Activated CD8-positive, alpha-beta memory T cell treated with anti-CD3 and anti-CD28 coated beads for 1 hour (primary cell): ENCODE measurements at places on chromosomes 7 and 10.

DNA sequence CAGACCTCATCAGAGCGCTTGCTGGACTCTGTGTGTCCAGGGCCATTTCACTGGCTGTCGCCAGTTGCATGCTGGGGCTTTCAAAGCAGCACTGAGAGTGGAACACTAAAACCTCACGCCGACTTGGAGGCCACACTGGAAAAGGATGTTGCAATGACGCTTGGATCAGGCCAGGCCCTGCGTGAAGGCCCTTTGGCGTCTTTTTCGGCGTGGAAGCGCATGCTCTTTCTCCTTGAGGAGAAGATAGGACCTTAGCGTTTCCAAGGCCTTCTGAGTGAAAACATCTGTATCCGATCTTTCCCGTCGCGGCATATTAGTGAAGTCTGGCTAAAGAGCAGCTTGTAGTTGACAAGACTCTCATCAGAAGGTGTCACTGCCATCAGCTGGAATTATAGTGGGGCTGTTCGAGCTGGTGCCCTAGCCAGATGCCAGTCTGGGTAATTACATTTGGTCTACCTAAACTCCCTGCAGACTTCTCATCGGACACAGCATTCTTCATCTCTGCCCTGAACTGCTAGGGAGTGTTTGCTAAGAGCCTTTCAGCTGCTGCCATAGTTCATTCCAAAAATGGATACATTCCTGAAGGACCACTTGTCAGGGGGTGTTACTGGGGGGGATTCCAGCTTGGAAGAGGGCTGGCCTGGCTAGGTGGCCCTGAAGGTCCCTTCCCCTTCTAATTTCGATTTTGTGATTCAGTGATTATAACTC, 167.7 kb upstream of the TCF7L2 start:
- no peak for DNase-seq

GRCh38 chr7:78315119-78315518, 516.5 kb downstream of the PHTF2 start:
- no peak for DNase-seq

GRCh38 chr7:29139796-29140195, 6.5 kb downstream of the CPVL start:
- DNase-seq, result no peak

- no peak for DNase-seq
These were observed 279.5 kb downstream of the WDR37 start for GRCh38 chr10:1335642-1336041.

- no peak for DNase-seq
These were observed 327.5 kb upstream of the PHF14 start for GRCh38 chr7:10646194-10646593.

DNA sequence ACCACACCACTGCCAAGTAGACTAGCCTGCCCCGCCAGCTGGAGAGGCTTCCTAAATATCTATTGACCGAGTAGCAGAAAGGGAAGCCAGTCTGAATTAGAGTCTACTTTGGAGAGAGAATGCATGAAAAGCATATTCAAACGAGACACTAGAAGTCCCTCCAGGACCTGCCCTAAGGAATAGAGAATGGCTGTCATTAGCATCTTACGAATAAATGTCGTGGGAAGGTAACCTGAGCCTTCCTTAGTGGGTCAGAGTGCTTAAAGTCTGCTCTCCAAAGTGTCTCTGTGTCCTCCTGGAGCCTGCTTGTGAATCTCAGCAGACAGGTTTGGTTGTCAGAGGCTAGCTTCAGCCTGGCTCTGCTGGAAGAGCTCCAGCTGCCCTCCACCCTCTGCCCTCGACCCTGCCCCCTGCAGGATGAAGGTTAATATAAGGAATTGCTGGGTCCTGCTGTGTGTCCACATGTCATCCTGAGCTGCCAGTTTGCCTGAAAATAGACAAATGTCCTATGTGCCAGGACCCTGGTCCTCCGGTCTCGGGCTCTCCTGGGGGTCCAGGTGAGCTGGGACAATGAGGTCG, 33.4 kb downstream of the FAM241B start:
- no peak for DNase-seq

- DNase-seq, result no peak
These were observed 218.3 kb downstream of the PTPRN2 start for GRCh38 chr7:158369290-158369689.

GRCh38 chr10:5199398-5199797, 2.8 kb downstream of the AKR1C4 start:
- DNase-seq, result no peak

DNA sequence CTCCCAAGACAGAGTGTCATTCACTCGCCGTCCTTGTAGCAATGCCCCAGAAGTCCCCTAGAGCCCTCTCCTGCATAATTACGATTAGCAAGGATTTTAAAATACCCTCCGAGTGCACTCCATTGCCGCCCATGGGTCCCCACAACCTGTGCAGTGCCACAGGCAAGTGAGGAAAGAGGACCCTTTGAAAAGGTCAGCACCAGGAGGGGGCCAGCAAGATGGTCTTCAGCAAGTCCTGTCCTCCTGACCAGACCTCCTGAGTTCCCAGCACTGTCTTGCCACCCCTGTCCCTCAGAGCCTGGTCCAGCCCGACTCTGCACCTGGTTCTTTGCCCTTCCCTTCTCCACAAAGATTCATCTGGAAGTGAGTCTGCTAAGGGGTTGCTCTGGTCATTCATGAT, 32.1 kb downstream of the CLRN3 start:
- no peak for DNase-seq

- no peak for DNase-seq
These were observed 32.3 kb upstream of the PALS2 start for GRCh38 chr7:24540956-24541355.

DNA sequence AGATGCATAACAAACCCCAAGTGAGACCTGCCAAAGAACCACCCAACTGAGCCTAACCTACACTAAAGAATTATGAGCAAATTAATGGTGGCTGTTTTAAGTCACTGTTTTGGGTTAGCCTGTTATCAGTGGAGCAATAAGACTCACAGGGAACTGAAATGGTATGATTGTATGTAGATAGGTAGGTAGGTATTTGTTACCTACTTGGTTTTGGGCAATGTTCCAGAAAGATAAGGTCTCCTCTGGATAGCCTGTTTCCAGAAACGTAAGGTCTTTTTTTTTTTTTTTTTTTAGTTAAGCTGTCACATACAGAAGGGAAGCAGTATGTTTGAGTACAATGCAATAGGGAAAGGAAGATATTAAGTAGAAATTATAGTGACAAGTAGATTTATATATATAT, 47.6 kb downstream of the PSMC2 start:
- DNase-seq, result no peak

- no peak for DNase-seq
These were observed 18.1 kb upstream of the ZC3HAV1 start for GRCh38 chr7:139127648-139128047.

- no peak for DNase-seq
These were observed 97.0 kb downstream of the ALOX5 start for GRCh38 chr10:45471059-45471458.

DNA sequence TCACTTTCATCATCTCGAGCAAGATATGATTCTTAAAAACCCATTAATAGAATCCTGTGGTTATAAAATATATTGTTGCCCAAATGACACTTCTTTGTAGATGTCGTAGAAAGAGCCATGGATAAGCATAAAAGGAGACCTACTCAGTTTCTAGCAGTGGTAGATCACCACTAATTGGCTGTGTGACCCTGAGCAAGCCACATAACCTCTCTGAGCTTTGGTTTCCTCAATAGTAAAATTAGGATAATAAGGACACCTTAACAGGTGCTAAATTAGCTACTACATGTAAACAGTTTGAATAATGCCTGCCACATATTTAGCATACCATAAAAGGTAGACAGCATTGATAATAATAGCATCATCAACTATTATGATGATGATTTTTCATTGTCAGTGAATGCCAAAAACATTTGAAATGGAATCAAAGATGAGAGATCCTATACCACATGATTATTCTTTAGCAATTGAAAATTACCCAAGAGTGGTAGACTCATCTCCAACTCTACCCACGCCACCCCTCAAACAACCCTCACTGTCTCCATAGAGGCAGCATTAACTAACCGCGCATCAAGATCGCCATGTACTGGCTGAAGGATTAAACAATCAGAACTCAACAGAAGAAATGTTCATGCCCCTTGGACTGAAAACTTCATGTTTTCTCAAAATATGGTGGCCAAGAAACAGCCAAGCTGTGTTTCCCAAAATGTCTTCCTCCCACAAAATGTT, 45.8 kb downstream of the CHST15 start:
- no peak for DNase-seq

GRCh38 chr7:99499371-99499720, 735 bp downstream of the ZNF394 start:
- DNase-seq, result no peak

GRCh38 chr7:44084701-44085100, 2.4 kb upstream of the POLM start:
- no peak for DNase-seq

DNA sequence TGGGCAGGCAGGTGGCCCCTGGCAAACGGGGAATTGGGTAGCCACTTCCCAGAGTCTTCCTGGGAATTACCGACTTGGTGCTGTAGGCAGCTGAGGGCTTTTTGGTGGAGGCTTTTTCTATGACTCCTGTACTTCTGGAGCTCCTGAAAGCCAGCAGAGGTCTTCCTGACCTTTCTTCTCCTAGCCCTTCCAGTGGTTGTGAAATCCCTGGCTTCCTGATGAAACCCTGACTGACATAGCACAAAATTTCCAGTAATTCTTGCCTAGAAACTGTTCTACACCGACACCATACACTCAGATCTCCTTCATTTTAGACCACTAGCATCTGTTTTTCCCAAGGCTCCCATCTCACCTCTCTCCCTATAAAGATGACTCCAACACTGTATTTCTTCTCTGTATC, 120.2 kb downstream of the STRA8 start:
- DNase-seq, result no peak

DNA sequence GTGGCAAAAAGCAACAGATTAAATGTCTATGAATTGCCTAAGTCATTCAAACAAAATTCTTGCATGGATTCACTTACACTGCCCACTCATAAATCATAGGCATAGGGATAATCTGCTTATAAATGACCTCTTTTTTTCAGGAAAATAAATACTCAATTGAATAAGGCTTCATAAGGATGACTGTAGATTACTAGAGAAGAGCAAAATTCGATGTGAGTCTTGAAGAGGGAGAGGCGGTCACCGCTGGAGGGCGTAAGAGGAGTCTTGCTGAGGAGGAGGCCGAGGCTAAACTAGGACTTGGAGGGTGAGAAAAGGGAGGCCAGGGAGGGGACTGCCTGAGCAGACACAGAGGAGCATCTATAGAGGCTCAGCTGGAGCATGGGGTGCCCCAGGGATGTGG, 135.4 kb upstream of the RSU1 start:
- no peak for DNase-seq

GRCh38 chr10:123936426-123936825, 44.8 kb upstream of the CPXM2 start:
- DNase-seq, result no peak

DNA sequence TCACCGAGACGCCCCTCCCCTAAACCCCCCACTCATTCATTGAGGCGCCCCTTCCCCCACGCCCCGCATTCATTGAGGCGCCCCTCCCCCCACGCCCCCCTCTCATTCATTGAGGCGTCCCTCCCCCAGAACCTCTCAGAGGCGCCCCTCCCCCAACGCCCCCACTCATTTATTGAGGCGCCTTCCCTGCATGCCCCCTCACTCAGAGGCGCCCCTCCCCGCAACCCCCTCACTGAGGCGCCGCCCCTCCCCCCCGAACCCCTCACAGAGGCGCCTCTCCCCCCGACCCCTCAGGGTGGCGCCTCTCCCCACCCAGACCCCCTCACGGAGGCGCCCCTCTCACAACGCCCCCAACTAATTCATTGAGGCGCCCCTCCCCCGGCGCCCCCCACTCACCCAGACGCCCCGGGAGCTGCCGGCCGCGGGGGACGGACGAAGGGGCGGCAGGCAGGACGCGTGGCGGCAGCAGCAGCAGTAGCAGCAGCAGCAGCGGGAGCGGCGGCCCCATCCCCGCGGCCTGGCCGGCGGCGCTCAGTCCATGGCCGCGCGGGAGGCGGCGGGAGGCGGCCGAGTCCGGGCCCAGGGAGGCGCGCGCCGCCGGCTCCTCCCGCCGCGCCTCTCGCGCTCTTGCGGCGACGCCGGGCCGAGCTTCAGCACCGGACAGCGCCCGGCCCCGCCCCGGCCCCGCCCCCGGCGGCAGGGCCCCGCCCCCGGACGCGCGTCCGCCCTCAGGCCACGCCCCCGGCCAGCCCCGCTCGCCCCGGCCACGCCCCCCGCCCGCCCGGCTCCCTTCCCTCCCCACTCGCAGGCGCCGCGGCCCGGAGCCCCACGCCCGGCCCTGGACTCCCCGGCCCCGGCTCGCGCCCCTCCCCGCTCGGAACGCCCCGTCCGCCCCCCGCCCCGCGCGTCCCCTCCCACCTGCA, at the start of gene PTPRN2:
Gene PTPRN2 (minus strand): TSS at position 662 of the 923 bp plus-strand sequence.
- no peak for DNase-seq

DNA sequence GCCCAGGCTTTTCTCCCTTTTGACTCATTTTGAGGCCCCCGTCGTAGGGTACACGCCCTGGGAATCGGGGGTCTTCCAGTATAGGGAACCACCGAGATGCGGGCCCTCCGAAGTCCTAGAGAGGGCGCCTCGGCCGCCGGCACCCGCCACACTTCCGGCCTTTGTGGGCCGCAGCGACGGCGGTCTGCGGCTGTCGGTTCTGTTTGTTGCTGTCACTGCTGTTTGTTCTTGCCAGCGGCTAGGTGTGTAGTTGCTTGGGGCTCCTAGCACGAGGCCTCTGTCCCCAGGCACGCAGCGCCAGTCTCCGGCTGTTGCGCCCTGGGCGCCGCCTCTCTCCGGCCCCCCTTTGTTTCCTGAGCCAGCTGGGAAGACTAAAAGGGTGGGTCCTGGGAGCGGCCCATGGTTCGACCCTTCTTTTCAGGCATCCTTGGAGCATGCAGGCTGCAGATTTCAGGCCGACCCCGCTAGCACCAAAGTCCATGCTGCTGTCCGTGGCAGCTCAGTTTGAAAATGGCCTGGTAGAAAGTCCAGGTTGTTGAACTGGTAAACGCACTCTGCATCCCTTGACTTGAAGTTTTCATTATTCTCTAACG, 17.8 kb upstream of the ZKSCAN1 start:
- DNase-seq, result peak; percentile 47

GRCh38 chr7:10237306-10237705, 736.4 kb upstream of the PHF14 start:
- DNase-seq, result no peak

- DNase-seq, result no peak
These were observed 483 bp downstream of the GDF10 start for GRCh38 chr10:47300429-47300931.
